BJ (cell line): ENCODE measurements at places on chromosomes 5 and 9. TPM values are rescaled to one million over a fixed set of nuclear protein-coding genes. Genes with fewer than 3 reads are reported as not detected.

GRCh38 chr5:13632676-13633075 lies 311.8 kb downstream of the DNAH5 start:
- DNase-seq: peak; percentile 46

The PRR16 gene
- 44.8 and 48.7 TPM in 2 replicates for polyA plus RNA-seq

The MEIKIN gene
- polyA plus RNA-seq: not detected in 2 replicates

The PCAT7 gene
- 0.04 TPM in 2 replicates for polyA plus RNA-seq

DNA sequence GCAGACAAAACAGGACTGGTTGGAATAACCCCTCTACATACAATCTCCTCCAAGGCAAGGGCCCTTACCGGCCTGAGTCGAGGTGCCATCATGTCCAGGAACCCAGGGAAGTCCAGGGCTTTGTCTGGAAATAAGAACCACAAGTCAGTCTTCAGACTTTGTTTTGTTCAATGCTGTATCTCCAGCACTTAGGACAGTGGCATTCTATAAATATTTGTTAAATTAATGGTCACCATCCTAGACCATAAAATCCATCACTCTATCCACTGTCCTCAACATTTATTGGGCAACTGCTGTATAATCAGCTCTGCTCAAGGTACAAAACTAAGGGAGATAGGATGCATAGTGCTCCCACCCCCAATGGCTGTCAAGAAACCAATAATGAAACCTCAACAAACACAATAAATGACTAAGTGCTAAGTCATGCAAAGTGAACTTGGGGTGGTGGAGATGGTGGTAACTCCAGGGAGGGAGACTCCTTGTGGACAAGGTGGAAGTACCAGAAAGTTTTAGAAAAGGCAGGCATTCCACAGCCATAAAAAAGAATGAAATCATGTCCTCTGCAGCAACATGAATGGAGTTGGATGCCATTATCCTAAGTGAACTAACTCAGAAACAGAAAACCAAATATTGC lies 5.0 kb downstream of the RELL2 start:
- no peak for DNase-seq

GRCh38 chr5:34923694-34924461 lies 5.5 kb upstream of the DNAJC21 start:
- peak; percentile 56 for DNase-seq

DNA sequence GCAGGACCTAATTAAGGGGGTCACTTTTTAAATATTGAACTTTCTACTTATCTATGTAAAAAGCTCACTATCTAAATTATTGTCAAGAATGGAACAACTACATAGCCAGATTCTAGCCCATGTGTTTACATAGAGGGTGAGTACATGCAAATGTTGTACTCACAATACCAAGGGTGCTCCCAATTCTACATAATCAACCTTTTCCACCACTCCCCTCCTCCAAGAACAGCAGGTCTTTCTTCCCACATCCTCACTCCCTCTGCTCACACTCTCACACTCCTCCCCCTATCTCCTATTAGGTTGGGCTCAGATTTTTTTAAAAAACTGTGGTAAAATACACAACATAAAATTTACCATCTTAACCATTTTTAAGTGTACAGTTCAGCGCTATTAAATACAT lies 325.4 kb downstream of the ARL15 start:
- DNase-seq: no peak

DNA sequence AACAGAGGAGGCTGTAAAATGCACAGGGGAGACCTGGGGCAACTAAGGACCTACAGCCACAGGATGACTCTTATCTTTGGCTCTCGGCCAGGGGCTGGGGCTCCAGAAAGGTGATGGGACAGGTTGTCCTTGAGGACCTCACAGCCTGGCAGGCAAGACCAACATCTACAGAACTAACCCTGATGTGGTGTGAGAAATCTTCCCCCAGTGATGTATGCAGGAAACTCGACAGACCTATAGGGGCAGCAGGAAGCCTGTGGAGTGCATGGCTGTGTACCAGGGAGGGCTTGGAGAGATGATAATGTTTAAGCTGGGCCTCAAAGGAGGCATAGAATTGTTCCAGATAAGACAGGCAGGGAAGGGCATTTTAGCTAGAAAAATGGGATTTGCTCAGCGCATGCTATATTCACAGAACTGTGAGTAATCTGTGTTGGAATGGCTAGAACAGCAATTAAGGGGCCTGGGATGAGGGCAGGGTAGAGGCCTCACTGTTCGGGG lies 68.5 kb upstream of the SLC25A51 start:
- DNase-seq: no peak

The COL5A1 gene
- 170 and 251 TPM in 2 replicates for polyA plus RNA-seq

DNA sequence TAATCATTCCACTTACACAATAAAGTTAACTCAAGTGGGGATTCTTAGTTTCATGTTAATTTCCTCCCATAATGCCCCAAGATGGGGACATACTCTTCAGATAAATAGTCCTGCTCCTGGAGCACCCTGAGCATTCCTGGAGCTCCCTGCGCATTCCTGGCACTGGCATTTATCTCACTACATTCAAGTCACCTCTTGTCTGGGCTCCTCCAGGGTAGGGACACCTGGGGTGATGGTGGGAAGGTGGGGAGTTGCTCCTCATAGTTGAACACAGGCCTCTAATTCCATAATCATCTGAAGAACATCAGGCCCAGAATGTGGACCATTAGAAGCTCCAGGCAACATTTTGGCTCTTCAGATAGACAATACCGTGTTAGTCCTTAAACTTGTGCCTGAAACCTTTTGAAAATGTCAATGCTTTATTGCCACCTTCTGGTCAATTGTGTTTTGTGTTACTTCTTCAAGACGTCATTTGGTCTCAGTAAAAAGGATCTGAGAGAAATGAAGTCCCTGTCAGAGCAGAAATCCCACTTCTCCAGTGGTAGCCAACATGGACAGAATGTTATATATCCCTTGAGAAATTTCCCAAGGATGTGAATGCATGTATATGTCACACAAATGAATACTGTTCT lies 14.2 kb upstream of the AGGF1 start:
- DNase-seq: peak; percentile 4

DNA sequence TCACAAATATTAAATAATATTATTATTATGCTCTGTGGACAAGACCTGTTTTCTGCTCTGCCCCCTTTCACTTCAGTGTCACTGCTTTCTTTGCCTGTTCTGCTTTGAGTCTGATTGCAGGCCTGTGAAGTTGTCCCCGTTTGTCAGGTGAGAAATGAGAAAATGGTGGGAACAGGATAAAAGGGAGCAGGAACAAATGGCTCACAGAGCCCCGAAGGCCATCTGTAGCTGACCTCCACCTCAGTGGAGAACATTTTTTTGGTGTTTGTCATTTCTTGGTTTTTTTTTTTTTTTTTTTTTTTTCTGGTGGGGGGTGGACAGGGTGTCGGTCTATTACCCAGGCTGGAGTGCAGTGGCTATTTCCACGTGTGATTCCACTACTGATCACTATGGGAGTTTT lies 13.2 kb upstream of the S100Z start:
- DNase-seq: no peak

The ABCA1 gene
- 27.4 and 36.2 TPM in 2 replicates for polyA plus RNA-seq

GRCh38 chr5:88860501-88860900 lies 22.5 kb downstream of the MEF2C start:
- DNase-seq: no peak

- DNase-seq: no peak
Measured at GRCh38 chr9:132810314-132810713, 67.8 kb downstream of the AK8 start.

DNA sequence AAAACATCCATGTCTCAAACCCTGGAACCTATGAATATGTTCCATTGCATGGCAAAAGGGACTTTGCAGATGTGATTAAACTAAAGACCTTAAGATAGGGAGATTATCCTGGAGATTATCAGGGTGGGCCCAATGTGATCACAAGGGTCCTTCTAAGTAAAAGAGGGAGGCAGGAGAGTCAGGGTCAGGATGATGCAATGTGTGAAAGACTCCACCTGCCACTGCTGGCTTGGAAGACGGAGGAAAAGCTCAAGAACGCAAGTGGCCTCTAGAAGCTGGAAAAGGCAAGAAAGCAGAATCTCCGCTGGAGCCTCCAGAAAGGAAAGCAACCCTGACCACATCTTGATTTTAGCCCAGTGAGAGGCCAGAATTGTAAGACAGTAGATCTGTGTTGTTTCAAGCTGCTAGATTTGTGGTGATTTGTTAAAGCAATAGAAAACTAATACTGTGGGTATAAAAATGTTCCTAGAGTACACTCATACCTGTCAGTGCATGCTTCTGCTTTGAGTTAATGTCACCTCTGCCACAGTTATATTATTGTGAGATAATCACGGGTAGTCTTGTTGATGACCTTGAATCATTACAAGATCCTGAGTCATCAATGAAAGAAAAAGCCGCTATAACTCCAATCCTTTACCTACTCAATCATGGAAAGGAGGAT lies 93.5 kb upstream of the TNPO1 start:
- no peak for DNase-seq

The DOK3 gene
- 0.92 and 1.2 TPM in 2 replicates for polyA plus RNA-seq

The NR2F1 gene
- polyA plus RNA-seq: 24.6 and 39.4 TPM in 2 replicates

DNA sequence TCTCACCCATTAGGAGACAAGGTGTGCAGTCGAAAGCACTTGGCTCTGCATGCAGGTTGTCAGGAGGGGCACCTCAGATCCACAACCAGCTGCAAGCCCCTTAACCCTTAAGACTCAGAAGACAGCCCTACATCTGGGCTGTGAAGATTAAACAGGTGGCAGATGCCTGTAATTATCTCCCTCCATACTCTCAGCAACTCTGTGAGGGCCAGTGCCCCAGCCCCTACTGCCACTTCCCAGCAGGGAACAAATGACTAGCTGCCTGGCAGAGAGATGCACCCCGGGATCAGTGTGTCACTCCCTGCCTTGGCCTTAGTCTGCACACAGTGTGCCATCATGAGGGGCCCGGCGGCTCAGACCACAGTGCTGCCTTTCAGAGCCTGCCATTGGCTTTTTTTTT lies 42.0 kb downstream of the CRB2 start:
- DNase-seq: no peak

The TNFAIP8 gene
- polyA plus RNA-seq: 11.3 and 17.0 TPM in 2 replicates

DNA sequence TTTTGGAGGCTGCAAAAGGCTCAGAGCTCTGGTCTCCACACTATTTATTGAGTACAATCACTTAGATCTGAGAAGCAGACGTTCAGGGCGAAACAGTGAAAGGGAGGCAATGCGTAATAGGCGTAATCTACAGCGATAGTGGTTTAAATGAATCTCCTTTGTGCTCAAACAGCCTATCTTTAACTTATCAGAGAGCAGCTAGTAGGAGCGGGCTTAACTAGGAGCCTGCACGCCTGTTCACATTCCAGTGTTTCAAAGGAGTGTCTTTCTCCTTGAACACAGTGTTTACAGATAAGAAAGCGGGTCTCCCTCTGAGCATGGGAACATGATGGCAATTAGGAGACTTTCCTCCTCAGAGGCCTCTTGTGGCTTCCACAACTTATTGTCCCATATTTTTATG lies 49.4 kb downstream of the AP3B1 start:
- no peak for DNase-seq

DNA sequence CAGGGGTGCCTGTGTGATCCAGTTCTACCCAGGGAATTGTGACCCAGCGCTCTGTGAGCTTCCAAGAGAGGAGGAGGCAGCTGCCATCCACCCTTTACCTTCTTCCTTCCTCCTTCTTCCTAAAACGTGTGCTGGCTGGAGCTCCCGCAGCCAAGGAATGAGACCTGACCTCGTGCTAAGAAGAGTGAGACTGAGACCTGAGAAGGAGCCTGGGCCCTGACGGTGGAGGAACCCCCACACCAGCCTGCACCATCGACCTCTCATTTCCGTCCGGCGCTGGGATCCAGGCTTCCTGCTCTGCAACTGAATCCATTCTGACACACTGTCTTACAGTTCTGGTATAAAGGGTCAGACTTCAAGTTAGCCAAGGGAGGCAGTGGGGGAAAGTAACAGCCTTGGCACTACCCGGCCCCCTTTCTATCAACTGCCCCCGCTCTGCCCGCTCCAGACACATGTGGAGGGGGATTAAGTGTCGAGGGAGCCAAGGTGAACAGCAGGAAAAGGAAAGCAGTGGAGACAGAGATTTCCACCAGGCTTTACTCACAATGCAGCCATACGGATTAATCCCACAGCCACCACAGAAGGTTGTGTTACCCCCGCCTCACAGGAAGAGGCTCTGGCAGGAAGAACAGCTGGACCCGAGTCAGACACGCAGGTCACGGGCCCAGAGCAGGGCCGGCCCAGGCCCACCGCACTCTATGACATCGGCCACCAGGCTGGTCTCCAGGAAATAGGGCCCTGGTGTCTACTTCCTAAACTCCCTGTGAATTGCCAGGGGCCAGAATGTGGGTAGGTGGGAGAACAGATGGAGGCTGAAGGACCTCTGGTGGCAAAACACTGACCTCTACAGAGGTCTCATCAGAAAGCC lies 15.8 kb downstream of the MGAT1 start:
- DNase-seq: no peak

GRCh38 chr5:100647461-100648230 lies 112.5 kb downstream of the FAM174A start:
- no peak for DNase-seq

The SPATA31E1 gene
- polyA plus RNA-seq: not detected in 2 replicates

The TMEM250 gene
- 12.3 and 20.7 TPM in 2 replicates for polyA plus RNA-seq

DNA sequence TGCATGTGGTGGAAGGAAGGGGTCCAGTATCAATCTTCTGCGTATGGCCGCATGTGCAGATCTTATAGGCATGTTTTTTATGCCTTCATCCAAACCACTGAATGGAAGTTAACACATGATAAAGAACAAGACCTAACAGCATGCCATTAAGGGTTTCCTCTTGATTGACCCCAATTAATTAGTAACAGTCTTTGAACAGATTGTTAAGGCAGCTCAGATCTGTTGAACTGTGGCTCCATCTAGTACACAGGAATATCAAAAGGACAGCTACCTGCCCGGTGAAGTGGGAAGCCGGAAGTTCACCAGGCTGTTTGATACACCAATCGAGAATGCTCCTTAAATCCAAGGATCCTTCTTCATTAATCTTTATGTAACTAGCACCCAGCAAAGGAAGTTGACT lies 159.9 kb upstream of the ADAMTS16 start:
- no peak for DNase-seq

- DNase-seq: no peak
Measured at GRCh38 chr5:135384898-135385297, 14.1 kb downstream of the MACROH2A1 start.
